ENCODE measurements at places on chromosomes 4 and X.

GRCh38 chr4:111018216-111018615 is 395.3 kb upstream of the PITX2 start:
- DNase-seq: no peak

GRCh38 chr4:6427439-6428090 is 44.8 kb downstream of the PPP2R2C start:
- DNase-seq: no peak

DNA sequence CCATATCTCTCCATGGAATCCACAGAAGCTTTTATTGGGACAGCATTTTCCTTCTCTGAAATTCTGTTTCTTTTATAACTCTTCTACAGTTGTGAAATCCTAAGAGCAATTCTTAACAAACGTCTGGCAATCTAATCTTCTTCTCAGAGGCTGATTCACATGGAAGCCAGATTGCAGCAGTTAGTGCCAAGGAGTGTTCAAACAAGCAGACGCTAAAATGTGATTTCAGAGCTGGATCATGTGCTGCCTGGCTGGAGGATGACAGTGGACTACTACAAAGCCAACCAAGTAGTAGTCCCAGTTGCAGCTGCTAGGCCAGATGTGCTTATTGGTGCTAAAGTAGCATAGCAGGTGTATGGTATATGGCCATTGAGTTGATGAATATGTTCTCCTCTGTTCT is 27.7 kb upstream of the GLRB start:
- no peak for DNase-seq

DNA sequence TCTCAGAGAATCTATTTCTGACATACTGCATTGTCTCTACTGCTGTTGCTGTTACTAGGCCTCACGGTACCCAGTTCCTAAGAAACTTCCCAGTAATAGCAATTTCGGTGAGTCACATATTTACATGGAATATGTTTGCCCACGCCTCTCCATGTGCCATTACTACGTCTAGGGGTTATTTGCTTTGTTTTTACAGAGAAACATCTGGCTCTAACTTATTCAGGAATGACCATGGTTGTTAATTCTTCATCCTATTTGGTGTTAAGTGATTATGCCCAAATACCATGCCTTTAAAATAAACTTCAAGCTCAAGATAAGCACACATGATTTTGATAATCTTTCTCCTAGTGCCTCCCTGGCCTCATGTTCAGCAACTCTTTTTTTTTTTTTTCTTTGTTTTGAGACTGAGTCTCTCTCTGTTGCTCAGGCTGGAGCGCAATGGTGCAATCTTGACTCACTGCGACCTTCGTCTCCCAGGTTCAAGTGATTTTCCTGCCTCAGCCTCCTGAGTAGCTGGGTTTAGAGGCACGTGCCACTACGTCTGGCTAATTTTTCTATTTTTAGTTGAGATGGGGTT is 101.0 kb upstream of the HS3ST1 start:
- DNase-seq: no peak

DNA sequence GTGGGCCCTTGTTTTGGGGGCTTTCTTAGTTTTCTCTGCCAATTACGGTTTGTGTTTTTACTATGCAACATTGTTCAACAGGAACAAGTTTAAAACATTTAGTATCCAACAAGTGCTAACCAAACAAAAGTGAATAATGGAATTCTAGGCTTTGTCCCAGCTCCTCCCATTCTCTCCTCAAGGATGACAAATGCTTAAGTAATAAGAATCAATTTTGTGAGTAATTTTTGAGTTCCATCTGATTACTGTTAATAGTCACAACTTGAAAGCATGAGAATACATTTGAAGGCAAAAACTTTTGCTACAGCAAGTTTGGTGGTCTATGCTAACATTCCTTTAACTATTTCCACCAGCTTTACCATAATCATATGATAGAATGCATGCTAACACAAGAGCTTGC is 78.1 kb upstream of the HPGD start:
- DNase-seq: no peak

DNA sequence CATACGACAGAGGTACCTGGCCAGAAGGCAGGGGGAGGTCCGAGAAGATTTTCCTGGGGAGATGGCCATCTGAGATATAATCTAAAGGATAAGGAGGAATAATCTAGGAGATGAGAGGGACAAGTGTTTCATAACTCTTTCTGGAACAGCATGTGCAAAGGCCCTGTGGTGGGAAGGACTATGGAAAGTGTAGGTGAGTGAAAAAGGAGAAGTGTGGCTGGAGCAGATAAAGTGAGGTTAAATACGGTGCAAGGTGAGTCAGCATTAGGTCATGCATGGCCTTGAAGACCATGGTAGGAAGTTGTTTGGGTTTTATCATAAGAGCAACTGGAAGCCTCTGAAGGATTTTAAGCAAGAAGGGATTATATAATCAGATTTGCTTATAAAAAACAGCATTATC is 34.6 kb upstream of the MTM1 start:
- DNase-seq: no peak

GRCh38 chrX:118459494-118459893 is 36.1 kb upstream of the DOCK11 start:
- DNase-seq: no peak

Data from activated CD4-positive, CD25-positive, alpha-beta regulatory T cell (primary cell).